Lung (tissue), 17 donors: ENCODE measurements at places on chromosomes 13 and 19. TPM values are rescaled to one million over a fixed set of nuclear protein-coding genes. Genes with fewer than 3 reads are reported as not detected.

The GAMT gene
- 8.6 TPM for total RNA-seq

DNA sequence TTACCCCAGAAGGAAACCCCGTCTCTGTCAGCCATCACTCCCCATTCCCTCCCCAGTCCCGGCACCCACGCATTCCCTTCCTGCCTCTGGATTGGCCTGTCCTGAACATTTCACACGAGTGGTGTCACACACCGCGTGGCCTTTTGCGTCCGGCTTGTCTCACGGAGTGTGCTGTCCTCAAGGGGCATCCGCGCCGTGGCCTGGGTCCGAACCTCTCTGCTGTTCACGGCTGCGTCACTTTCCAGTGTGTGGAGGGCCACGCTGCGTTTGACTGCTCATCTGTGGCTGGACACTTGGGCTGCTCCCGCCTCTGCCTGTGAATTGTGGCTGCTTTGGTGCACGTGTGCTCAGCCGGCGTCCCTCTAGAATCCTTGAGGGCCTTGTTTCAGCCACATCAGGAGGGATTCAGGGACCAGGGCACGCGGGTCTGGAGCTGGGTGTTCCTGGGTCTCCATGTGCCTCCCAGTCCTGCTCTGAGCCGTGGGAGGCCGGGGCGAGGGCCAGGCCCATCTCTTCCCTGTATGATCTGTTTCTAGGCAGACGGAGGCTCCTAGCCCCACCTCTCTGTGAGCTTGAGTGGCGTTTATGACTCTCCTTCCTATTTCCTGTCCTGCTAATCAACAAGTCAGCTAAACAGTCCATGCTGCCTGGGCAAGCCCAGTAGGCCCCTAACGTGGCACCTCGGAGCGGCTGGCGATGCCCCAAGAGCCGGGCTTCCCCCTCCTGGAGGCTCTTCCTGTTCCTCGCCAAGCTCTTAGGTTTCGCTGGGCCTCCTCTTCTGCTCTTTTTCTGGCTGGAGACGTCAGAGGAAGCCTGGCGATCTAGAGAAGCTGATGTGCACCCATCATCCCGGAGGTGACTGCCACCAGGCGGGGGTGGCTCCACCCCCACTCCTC lies 8.1 kb downstream of the STK11 start:
- H3K4me1 ChIP-seq, result peaks cover 3% of the 10 kb centered on the region
- no peaks in the 10 kb centered on the region for H3K36me3 ChIP-seq
- peak; percentile 39 for DNase-seq

The TMEM145 gene
- total RNA-seq, result not detected

DNA sequence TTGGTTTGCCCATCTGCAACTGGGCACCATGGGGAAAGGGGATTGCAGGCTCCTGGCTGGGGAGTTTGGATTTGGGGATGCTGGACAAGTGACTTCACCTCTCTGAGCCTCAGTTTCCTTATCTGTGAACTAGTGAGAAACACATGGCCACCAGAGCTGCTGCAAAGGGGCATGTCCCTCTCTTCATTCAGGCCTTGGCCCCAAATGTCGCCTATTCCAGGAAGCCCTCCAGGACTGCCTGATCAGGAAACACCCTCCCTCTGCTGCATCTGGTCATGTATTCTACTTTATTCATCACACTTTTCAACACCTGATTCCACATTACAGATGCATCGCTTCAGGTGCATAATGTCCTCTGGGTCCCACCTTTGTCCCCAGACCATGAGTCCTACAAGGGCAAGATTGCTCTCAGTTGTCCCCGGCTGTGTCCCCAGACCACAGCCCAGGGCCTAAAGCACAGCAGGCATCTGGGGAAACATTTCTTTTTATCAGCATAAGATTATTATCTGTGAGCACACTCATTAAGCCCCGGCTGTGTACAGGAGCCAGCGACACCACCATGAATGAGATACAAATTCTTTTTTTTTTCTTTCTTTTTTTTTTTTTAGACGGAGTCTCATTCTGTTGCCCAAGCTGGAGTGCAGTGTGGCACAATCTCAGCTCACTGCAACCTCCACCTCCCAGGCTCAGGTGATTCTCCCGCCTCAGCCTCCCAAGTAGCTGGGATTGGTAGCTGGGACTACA lies 37.5 kb downstream of the ARRDC2 start:
- peaks cover 5% of the 10 kb centered on the region for H3K27me3 ChIP-seq
- H3K4me3 ChIP-seq, result no peak overlapping the region
- no peaks in the 10 kb centered on the region for H3K4me1 ChIP-seq
- H3K36me3 ChIP-seq, result no peaks in the 10 kb centered on the region
- H3K27ac ChIP-seq, result peak overlapping the region; percentile 43

DNA sequence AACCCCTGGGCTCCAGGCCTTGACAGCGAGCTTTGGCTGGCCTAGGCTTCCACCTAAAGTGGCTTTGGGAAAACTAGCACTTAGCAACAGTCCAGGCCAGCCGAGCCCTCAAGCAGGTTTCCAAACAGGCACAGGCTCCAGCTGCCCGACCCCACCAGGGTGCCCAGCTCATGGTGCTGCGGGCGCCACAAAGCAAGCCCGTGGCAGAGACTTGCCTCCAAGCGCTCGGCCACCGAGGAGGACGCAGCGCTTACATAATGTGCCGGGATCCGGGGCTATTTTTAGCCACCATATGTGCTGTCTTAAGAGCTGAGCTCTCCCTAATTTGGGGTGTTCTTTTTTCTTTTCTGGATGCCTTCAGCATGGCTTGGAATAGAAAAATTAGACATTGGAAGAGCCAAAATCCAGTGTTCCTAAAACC lies 56.1 kb upstream of the F7 start:
- no peak overlapping the region for H3K4me3 ChIP-seq
- H3K27ac ChIP-seq, result no peak overlapping the region
- peaks cover 6% of the 10 kb centered on the region for H3K27me3 ChIP-seq
- no peak for DNase-seq
- peaks cover 2% of the 10 kb centered on the region for H3K4me1 ChIP-seq

GRCh38 chr19:33697766-33698165 lies 76.0 kb downstream of the CHST8 start:
- H3K36me3 ChIP-seq, result no peaks in the 10 kb centered on the region
- H3K27me3 ChIP-seq, result no peaks in the 10 kb centered on the region
- no peaks in the 10 kb centered on the region for H3K4me1 ChIP-seq
- DNase-seq, result no peak
- H3K27ac ChIP-seq, result no peak overlapping the region
- H3K4me3 ChIP-seq, result no peak overlapping the region

- no peaks in the 10 kb centered on the region for H3K36me3 ChIP-seq
- no peak for DNase-seq
- H3K27ac ChIP-seq, result no peak overlapping the region
- H3K27me3 ChIP-seq, result no peaks in the 10 kb centered on the region
- peaks cover 2% of the 10 kb centered on the region for H3K4me1 ChIP-seq
Measured at GRCh38 chr19:11257846-11258380, 4.4 kb downstream of the DOCK6 start.

DNA sequence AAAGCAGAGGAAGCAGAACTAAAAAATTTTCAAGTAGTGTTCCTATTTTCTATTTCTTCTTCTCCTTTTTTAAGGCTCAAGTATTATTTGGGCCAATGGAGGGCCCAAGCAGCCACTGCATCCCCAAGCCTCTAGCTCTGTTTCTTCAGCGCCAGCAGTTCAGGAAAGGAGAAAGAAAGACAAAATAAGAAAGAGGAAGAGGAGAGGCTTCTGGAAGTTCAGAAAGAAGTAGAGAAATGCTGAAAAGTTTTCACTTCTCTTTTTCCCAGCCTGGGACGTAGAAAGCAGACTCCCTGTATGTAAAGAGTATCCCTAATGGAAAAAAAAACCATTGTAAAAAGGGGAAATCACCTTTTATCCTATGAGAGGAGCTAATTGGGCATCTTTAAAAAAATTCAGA lies 165.5 kb upstream of the KLF12 start:
- H3K27ac ChIP-seq, result no peak overlapping the region
- H3K27me3 ChIP-seq, result no peaks in the 10 kb centered on the region
- no peak for DNase-seq

DNA sequence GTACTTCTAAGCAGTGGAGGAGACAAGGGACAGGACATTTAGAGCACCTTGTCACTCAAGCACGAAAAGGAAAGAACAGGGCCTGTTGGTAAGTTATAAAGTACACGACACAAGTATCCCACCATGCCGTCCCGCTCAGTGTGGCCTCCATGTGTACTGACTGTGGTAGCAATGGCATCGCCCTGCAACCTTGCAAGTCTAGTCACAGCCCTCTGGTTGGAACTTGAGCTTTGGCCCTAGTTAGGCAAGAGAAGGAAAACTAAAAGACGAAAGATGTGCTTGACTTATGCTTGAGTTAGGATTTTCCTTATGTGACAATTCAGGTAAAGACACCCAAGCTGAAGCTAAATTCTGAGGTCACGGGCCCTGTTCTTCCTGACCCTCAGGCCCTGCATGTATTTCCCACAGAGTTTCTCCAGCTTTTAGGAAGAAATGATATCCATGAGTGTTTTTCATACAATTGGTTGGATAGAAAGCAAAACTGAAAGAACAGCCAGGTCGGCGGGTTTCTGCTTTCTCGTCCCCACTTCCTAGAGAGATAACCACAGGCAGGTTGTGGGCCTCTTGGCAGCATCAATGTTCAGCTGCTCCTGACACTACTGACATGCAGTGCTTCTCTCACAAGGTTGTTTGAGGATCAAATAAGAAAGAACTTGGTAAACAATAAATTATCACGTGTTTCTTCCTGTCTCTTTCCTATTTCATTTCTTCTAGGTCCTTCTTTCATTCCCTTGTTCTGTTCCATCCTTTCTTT lies 216.2 kb downstream of the IRS2 start:
- H3K4me1 ChIP-seq, result no peaks in the 10 kb centered on the region
- no peak overlapping the region for H3K4me3 ChIP-seq
- no peak overlapping the region for H3K27ac ChIP-seq
- no peak for DNase-seq

GRCh38 chr13:74555651-74556420 lies 421.6 kb upstream of the KLF12 start:
- DNase-seq, result no peak
- H3K27ac ChIP-seq, result no peak overlapping the region
- H3K27me3 ChIP-seq, result no peaks in the 10 kb centered on the region
- H3K4me1 ChIP-seq, result no peaks in the 10 kb centered on the region
- no peaks in the 10 kb centered on the region for H3K36me3 ChIP-seq

The GFY gene
- total RNA-seq, result not detected

- no peak overlapping the region for H3K4me3 ChIP-seq
- no peaks in the 10 kb centered on the region for H3K27me3 ChIP-seq
- no peak for DNase-seq
- no peak overlapping the region for H3K27ac ChIP-seq
- H3K4me1 ChIP-seq, result no peaks in the 10 kb centered on the region
- no peaks in the 10 kb centered on the region for H3K36me3 ChIP-seq
Measured at GRCh38 chr13:22256111-22256639, 585.3 kb downstream of the FGF9 start.

The UBE2L5 gene
- total RNA-seq, result not detected

GRCh38 chr19:50728084-50728737 lies 5.0 kb downstream of the CLEC11A start:
- H3K4me3 ChIP-seq, result no peak overlapping the region
- H3K4me1 ChIP-seq, result peaks cover 7% of the 10 kb centered on the region
- H3K27me3 ChIP-seq, result peaks cover 5% of the 10 kb centered on the region
- H3K27ac ChIP-seq, result no peak overlapping the region

GRCh38 chr19:47253467-47253881 lies 2.9 kb upstream of the CCDC9 start:
- DNase-seq, result no peak
- no peaks in the 10 kb centered on the region for H3K36me3 ChIP-seq
- peaks cover 3% of the 10 kb centered on the region for H3K4me1 ChIP-seq
- H3K4me3 ChIP-seq, result no peak overlapping the region
- no peak overlapping the region for H3K27ac ChIP-seq

DNA sequence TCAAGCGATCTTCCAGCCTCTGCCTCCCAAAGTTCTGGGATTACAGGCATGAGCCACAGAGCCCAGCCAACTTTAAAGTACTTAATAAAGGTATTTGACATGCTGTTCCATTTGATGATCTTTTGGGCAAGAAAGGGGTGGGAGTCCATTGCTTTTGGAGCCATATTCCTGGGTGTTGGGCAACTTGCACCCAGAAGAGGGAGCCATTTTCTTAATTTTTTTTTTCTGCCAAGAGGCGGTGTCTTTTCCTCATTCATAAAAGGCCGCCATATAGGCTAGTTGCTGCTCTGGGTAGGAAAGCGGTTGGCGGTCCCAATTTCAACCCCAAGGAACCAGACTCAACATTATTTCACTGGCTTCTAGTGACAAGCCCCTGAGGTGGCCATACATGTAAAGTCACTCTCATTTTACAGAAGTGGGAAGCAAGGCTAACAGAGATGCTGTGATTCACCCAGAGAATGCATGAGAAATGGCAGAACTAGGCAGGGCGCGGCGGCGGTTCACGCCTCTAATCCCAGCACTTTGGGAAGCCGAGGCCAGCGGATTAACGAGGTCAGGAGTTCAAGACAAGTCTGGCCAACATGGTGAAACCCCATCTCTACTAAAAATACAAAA lies 139.6 kb downstream of the CACNA1A start:
- no peaks in the 10 kb centered on the region for H3K27me3 ChIP-seq
- no peak for DNase-seq
- no peaks in the 10 kb centered on the region for H3K4me1 ChIP-seq
- no peaks in the 10 kb centered on the region for H3K36me3 ChIP-seq
- H3K4me3 ChIP-seq, result no peak overlapping the region

- no peak overlapping the region for H3K4me3 ChIP-seq
- DNase-seq, result no peak
- H3K27me3 ChIP-seq, result peaks cover 12% of the 10 kb centered on the region
- H3K4me1 ChIP-seq, result no peaks in the 10 kb centered on the region
Measured at GRCh38 chr19:15062036-15062435, 12.8 kb downstream of the CASP14 start.

DNA sequence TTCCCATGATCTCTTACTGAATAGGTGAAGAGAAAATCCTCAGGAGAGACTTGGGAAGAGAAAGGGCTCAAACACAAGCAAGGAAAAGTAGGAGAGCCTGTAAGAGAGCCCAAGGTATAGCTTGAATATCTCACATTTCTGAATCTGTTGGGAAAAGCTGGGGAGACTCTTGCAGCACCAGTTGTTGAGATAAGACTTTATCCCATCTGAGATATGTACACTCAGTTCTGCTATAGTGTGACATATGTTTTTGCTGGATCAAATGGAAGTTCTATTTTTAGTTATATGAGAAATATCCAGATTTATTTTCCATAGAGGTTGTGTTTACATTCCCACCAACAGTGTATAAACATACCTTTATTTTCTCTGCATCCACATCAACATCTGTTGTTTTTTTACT lies 246.1 kb downstream of the NDFIP2 start:
- no peak for DNase-seq
- H3K36me3 ChIP-seq, result no peaks in the 10 kb centered on the region
- no peak overlapping the region for H3K27ac ChIP-seq

The LILRA5 gene
- total RNA-seq, result 41.2 TPM

The NCR1 gene
- 0.63 TPM for total RNA-seq

The ZNF724 gene
- 5.3 TPM for total RNA-seq

The ACER1 gene
- total RNA-seq, result not detected

DNA sequence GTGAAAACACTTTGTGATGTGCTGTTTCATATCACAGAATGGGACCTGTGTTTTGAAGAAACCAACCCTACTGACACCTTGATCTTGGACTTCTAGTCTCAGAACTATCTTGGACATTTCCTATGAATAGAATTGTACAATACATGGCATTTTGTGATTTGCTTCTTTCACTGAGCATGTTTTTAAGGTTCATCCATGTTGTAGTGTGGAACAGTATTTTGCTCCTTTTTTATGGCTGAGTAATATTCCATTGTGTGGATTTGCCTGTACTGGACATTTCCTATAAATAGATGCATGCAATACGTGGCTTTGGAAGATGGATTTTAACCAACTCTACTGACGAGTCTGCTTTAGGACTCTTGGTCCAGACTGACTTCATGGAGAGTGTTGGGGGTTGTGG lies 46.8 kb downstream of the VAV1 start:
- H3K4me1 ChIP-seq, result no peaks in the 10 kb centered on the region
- peaks cover 4% of the 10 kb centered on the region for H3K27me3 ChIP-seq
- no peak overlapping the region for H3K27ac ChIP-seq
- no peak overlapping the region for H3K4me3 ChIP-seq
- no peaks in the 10 kb centered on the region for H3K36me3 ChIP-seq
